ENCODE measurements at places on chromosomes 4 and X. TPM values are rescaled to one million over a fixed set of nuclear protein-coding genes. Genes with fewer than 3 reads are reported as not detected.

DNA sequence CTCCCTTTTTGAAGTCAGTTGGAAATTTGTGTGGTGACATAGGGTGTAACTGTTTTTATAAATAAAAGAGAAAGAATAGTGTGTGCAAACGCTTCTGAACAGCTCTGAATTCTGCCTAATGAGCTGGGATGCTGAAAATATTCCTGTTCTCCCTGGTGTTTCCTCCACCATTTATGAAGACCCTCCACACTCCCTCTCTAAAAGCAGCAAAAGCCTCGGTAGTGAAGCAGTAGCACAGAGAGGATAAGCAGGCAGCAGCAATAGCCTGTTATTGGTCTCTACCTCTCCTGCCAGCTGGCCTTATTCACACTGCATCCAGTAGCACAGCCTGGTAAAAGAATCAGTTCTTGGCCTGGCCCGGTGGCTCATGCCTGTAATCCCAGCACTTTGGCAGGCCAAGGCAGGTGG lies 406.1 kb downstream of the IQCM start:
- no peak for DNase-seq

- DNase-seq, result no peak
These were observed 193.9 kb upstream of the SPOCK3 start for GRCh38 chr4:167428156-167428555.

DNA sequence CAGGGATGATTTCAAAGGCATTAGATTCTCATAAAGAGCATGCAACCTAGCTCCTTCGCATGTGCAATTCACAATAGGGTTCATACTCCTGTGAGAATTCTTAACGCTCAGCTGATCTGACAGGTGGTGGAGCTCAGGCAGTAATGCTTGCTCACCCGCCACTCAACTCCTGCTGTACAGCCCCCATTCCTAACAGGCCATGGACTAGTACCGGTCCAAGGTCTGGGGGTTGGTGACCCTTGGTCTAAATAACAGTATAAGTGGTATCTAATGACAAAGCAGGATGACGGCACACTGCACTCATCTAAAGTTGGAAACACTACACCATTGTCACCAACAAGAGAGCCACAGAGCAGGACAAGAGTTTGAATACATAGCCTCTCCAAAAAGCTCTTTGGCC lies 28.5 kb downstream of the ADGRA3 start:
- DNase-seq, result no peak

DNA sequence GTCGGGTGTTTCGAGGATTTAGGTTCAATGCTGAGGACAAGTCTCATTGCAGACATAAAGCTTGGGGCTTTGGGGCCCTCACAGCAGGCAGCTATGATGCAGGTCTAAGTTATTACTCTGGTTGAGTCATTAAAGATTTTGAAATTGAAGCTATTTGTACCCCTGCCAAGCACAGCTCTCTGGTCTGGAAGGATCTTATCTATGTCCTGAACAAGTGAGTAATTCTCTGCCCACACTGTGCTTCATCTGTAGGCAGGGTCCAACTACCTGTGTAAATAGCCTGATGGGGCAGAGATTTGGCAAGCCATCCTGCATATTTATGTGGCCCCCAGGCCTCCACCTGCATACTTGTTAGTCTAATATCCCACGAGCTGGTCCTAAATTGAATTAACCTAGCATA lies 41.4 kb upstream of the MAGEA4 start:
- no peak for DNase-seq

GRCh38 chr4:78354782-78355181 lies 196.8 kb upstream of the ANXA3 start:
- DNase-seq, result no peak

- no peak for DNase-seq
These were observed 5.7 kb downstream of the RPL9 start for GRCh38 chr4:39452860-39453587.

GRCh38 chr4:40140196-40140595 lies 56.6 kb upstream of the RHOH start:
- no peak for DNase-seq

- no peak for DNase-seq
These were observed 6.0 kb downstream of the P2RY4 start for GRCh38 chrX:70254063-70254400.

DNA sequence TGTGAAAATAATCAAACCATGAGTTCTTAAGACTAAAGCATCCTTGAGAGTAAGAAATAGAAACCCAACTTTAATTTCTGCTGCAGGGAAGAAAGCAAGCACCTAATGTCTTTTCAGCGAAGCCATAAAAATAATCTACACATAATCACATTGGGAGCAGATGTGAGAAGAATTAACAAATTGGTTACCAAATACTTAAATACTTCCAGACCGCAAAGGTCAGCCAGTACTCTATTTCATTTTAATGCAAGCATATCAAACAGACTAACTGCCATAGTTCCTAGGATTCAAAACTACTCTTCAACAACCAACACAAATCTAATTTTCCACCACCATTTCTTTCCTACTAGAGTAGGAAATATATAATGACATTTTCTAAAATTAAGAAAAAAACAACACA lies 144.8 kb upstream of the SLIT2 start:
- DNase-seq, result no peak

GRCh38 chr4:108446556-108446955 lies 173.8 kb upstream of the RPL34 start:
- DNase-seq, result no peak

DNA sequence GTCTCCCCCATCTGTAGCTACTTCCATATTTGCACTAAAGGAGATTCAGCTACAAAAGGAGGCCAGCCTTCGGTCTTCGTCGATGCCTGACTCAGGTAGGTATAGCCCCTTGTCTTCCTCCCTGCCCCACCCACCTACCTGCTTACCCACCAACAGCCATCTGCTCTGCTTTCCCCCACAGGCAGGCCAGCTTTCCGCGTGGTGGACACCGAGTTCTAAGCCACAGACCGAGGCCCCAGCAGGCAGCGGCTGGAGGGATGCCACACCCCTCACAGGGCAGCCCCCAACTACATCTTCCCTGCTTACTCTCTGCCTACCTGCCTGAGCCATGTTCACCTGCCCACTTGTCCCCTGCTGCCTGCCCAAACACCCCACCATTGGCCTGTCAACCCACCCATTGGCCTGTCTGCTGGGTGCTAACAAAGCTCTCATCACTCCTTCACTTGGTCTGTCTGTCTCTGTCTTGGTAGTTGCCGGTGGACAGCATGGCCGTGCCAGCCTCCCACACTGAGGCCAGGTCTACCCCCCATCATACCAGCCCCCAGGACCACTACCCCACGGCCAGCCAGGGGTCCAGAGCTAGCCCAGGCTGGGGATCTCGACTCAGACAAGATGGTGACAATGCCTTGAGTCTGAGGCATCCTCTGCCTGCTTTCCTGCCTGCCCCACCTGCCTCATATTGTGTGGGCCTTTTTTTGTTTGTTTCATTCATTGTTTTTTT lies 4.1 kb upstream of the USP11 start:
- DNase-seq, result no peak

- DNase-seq, result no peak
These were observed 77.8 kb downstream of the SORBS2 start for GRCh38 chr4:185734214-185734613.

- peak; percentile 59 for DNase-seq
These were observed 22.5 kb downstream of the HNRNPH2 start for GRCh38 chrX:101430457-101431078.

DNA sequence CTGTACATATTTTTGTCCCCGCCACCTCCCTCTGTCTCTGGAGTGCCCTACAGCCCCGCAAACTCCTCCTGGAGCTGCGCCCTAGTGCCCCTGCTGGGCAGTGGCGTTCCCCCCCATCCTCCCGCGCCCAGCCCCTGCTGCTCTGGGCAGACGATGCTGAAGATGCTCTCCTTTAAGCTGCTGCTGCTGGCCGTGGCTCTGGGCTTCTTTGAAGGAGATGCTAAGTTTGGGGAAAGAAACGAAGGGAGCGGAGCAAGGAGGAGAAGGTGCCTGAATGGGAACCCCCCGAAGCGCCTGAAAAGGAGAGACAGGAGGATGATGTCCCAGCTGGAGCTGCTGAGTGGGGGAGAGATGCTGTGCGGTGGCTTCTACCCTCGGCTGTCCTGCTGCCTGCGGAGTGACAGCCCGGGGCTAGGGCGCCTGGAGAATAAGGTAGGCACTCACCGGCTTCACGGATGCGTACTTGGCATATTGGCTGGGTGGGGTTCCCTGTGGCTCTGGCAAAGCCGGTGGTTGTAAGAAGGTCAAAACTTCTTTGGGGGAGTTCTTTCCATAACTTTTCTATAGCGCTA lies 653 bp downstream of the HHIP start:
- peak; percentile 61 for DNase-seq

DNA sequence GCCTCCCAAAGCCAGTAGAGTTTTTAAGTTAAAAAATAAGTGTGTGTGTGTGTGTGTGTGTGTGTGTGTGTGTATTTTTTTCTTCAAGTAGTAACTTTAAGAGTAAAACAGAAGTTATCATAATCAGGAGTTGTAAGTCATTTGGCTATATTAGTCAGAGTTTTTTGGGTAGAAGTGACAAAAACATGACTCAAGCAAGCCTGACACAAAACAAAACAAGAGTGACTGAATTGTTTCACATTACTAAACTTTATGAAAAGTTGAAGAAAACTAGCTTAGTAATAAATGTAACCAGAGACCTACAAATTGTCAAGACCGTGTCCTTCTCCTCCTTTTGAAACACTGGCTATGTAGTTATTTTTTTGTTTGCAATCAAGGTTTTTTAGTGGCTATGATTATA lies 738.0 kb upstream of the PITX2 start:
- no peak for DNase-seq

INTU gene
- total RNA-seq, result 4.4 TPM

PRR32 gene
- total RNA-seq, result not detected

AVPR2 gene
- not detected for total RNA-seq

NUP54 gene
- 37.5 TPM for total RNA-seq

GAGE2A gene
- not detected for total RNA-seq

All from SJSA1 (cell line).